Stimulated activated CD8-positive, alpha-beta memory T cell treated with anti-CD3 and anti-CD28 coated beads, Interleukin-7, amount 100 ng/mL, for 1 hour (primary cell): ENCODE measurements at places on chromosomes 5 and 9.

DNA sequence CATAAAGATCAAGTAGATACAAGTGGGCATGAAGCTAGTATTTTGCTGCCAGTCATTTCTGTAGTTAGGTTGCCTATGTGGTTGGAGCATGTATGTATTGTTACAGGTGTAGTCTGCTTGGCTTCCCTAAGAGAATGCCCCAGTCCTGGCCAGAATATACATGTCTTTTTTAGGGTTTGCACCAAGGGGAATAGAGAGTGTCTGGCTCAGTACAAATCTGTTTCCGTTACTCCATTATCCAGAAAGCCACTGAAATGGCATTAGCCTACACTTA is 23.2 kb downstream of the TGFBR1 start:
- no peak for DNase-seq

DNA sequence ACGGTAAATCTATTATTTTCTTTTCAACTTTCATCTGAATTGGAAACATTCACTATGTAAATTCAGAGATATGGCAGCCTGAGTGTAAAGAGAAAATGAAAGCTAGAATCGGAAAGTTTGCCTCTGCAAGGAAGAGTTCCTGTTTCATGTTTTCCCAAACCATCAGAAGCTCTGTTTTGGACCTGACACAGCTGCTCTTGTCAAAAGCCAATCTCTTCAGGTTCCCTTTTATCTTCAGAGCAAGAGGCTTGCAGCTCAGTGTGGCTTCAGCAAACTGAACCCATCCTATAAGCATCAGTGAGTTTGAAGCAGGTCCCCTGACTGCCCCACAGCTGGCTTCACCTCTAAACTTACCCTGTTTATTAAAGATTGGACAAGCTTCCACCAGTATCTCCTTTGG is 1099.7 kb downstream of the DTWD2 start:
- DNase-seq, result no peak

DNA sequence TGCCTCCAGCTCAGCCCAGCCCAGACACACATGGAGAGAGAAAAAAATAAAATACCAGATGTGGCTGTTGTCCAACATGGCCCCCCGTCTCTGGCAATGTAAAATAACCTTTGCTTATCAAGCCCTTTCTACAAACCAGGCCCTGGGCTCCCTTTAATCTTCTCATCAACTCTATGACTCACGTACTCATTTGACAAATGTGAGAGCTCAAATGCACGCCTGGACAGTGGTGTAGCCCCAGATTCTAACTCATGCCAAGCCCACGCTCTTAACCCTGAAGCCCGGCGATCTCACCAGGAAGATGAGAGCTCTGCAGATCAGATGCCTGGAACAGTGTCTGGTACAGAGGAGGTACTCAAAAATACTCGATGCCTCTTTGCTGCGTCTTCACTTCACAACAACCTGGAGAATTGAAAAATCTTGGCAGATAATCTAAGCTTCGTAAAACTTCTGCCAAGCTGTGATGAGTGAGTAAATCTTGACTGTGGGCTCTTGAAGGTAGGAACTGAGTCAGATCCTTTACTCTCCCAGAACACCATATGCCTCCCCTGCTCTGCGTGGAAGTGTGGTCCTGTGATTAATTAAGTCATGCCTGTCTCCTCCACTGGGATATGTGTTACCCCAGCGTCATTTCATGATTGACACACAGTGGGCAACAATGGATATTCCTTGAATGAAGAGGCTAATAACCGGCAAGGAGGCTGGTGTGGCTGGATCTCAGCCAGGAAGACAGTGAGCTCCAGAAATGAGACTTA is 102.0 kb upstream of the FSTL4 start:
- DNase-seq, result no peak

- no peak for DNase-seq
Observed at GRCh38 chr5:11851416-11851815, 52.8 kb downstream of the CTNND2 start.

DNA sequence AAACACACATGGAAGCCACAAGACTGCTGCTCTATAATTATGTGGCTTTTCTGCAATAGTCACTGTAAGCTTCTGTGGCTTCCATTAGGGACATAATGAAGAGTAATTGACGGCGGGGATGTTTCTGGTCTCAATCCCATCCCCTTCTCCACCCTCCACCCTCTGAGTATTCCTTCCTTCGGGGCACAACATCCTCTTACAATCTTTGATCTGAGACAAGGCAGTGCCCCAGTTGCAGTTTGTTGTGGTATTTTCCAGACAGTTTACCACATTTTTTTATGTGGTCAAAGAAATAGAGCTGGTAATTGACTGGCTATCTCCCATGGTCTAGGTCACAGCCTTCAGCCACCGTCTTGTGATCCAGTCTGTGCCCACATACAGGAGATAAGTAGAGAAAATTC is 277.7 kb downstream of the NR2F1-AS1 start:
- no peak for DNase-seq

GRCh38 chr5:140480310-140481014 is 67.0 kb upstream of the EIF4EBP3 start:
- DNase-seq, result no peak

DNA sequence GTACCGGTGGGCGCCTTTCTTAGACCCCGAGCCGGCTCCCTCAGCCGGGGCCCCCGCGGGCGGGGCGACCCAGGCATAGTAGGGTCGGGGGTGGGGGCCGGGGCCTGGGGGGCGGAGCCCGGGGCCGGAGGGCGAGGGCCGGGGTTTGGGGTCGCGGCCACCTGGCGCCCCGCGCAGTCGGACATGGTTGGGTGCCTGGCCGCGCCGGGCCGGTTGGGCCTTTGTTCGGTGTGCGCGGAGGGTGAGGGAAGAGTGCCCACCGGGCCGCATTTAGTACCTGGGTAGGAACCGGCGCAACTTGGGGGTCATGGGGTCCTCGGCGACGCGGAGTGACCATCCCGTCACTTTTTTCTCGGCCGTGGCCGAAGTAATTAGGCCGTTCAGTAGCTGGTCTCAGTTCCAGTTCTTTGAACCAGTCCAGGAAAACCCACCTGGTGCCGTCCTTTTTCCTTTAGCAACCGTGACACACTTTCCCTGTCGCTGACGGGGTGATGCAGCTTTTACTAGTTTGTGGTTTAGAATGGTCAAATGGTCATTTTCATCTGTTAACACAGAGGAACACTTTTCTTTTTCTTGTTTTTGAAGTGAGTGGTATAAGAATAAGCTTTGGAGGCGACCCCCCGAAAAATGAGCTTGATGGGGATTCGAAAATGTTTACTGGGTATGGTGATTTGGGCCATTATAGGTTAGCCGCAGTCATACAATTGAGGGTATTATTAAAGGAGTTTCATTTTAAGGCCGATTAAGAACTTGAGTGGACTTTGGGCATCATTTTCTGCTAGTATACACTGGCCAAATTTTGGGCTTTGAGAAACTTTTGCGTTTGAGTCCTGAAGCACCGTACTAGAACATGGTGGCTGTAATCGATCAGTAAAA is 589 bp downstream of the CKS2 start:
- DNase-seq, result no peak

GRCh38 chr5:91224456-91224855 is 158.7 kb downstream of the ARRDC3 start:
- DNase-seq, result no peak

GRCh38 chr9:89441655-89441970 is 56.3 kb downstream of the SEMA4D start:
- DNase-seq, result no peak

- DNase-seq, result no peak
Observed at GRCh38 chr5:56346741-56347535, 113.8 kb upstream of the ANKRD55 start.

- no peak for DNase-seq
Observed at GRCh38 chr5:107067395-107067794, 603.3 kb downstream of the EFNA5 start.

- no peak for DNase-seq
Observed at GRCh38 chr9:127945338-127945737, 7.7 kb upstream of the DPM2 start.

DNA sequence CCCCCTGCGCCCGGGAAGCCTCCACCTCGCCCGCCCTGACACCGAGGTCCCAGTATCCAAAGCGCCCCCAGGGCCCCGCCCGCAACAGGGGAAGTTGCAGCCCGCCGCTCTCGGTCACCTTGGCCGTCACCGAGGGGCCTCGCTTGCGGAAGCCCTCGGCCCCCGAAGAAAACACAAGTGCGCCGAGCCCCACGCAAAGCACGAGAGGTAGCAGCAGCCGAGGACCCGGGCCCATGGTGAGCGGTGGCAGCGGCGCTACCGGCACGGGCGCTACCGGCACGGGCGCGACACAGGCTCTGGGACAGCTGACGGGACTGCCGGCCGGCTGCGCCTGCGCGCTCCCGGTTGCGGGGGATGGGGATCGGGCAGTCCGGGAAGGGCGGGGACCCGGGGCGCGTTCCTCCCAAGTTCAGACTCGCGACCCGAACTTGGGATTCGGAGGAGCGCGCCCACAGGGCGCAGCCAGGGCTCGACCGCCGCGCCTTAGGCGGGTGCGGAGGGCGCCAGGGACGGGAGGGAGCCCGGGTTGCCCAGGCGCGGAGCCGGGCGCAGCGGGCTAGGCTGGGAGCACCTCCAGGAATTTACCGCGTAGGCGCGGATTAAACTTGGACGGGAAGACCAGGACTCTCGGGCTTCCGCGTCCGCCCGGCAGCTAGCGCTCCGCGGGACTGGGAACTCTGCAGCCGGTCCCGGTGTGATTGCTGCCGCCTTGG is at the start of gene PPIC:
Gene PPIC, minus strand, starts transcription at position 335 of the 713 bp plus-strand sequence. Its CDS starts 100 bp downstream, at position 235.
- DNase-seq, result no peak

GRCh38 chr5:54703133-54703532 is 185.6 kb downstream of the SNX18 start:
- DNase-seq, result no peak

- no peak for DNase-seq
Observed at GRCh38 chr5:132024117-132024435, 12.6 kb upstream of the ACSL6 start.

DNA sequence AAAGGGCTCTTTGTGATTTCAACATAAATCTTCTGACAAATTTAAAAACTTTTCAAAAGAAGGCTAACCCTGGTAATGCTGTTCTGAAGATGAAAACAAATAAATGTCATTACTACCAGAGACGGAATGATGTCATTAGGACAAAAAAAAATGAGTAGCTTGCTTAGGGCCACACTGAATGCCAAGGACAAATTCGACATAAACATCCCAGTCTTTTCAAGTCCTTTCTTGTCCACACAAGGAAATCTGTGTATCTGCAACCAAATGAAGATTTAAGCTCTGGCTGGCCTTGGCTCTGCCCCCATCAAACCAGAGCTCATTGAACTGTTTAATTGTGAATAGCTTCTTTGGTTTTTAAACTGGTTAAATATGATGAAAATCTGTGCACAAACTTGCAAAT is 592.7 kb downstream of the TLE1 start:
- DNase-seq, result no peak

- no peak for DNase-seq
Observed at GRCh38 chr9:121333950-121334773, 35.9 kb downstream of the STOM start.

GRCh38 chr9:134294153-134295071 is 31.8 kb upstream of the RXRA start:
- no peak for DNase-seq

DNA sequence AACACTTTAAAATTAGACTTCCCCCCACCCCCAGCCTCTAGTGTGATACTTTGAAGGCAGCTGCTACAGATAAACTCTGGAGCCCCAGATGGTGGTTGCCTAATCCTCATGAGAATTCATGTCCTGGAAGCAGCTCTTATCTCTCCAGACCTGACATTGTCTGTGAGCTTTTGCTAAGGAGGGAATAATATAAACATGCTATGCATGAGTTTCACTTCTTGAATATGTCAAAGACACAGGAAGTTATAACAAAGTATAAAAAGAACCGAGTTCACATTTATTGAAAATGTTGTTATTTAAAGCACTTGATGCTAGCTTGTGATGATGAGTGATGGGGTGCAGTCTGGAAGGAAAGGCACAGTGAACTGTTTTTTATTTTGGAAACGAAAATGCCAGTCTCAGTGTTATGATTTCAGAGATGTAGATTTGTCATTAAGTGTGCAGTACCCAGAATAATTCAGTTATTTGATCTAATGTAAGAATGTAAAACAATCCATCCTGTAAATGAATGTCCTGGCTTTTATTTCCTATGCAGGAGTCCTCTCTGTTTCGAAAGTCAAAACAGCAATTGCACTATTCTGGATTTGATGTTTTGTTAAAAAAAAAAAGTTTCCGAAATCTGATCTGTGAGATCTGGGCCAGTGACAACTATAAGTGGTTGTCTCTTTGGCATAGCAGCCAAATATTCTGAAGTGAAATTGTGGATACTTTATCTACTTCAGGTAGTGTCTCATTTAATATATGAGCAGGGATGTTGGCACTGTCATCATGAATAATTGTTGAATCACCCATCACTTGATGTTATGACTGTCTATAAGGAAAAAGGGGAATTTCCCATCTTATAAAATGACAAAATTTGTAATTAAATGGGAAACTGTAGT is 77.0 kb downstream of the ZCCHC7 start:
- DNase-seq, result no peak

DNA sequence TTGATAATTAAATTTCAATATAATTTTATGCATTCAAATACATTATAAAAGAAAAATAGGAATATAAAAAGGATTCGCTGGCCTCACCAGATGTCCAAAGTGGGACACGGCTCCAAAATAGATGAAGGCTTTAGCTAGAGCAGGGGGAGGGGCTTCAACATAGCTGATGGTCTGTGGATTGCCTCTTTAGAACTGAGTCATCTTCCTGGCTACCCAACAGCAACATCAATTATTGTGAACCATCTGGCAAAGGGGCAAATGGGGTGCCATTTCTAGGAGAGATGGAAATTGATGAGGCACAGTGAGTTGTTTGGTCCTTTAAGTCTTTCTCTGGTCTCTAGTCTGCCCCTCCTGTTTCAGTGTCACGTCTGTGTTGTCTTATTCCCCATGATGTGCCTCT is 44.2 kb upstream of the CD180 start:
- DNase-seq, result no peak

DNA sequence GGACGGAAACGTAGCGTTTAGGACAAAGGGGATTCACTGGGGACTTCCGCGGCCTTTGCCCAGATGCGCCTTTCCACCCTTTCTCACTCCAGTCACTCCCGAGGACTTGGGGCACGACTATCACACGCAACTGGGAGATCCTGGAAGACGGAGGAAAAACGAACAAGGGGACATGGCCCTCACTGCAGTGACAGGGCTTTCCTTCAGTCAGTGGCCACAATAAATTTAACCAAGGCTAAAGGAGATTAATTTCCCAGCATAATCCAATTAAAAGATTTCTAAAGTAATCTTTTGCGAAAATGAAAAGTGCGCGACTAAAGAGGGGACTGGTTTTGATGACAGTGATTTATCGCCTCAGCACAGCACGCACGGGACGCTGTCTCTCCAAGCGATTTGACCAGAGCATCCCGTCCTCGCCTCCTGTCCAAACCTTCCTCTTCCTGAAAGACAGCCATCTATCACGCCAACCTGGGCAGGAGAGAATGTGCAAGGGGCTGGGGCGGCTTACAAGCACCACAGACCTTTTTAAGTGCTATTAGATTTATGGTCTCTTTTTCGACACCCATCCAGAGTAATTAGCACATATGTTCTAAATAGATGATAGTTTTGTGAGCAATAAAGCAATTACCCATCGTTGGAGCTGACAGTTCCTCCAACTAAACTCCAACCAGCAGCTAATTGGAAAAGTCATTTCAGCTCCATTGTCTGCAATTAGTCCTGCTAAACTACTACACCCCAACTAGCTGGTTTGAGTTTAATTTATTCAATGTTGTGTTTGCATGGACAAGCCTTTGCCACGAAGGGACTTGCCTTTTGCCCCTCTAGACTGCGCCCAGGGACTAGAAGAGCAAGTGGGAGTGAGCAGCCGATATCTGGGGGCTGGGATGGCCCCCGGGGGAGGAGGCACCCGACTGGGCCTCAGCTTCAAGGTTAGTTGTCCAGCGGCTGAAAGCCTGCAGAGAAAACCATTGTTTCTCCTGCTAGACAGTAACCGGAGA is 7.4 kb downstream of the NR2F1-AS1 start:
- no peak for DNase-seq

- DNase-seq, result no peak
Observed at GRCh38 chr5:74020503-74020902, 394.5 kb downstream of the ARHGEF28 start.
